Stimulated activated CD4-positive, alpha-beta T cell treated with anti-CD3 and anti-CD28 coated beads, Interleukin-1b, Interleukin-23, amount 100 ng/mL, for 1 hour (primary cell): ENCODE measurements at places on chromosomes 1 and 21.

DNA sequence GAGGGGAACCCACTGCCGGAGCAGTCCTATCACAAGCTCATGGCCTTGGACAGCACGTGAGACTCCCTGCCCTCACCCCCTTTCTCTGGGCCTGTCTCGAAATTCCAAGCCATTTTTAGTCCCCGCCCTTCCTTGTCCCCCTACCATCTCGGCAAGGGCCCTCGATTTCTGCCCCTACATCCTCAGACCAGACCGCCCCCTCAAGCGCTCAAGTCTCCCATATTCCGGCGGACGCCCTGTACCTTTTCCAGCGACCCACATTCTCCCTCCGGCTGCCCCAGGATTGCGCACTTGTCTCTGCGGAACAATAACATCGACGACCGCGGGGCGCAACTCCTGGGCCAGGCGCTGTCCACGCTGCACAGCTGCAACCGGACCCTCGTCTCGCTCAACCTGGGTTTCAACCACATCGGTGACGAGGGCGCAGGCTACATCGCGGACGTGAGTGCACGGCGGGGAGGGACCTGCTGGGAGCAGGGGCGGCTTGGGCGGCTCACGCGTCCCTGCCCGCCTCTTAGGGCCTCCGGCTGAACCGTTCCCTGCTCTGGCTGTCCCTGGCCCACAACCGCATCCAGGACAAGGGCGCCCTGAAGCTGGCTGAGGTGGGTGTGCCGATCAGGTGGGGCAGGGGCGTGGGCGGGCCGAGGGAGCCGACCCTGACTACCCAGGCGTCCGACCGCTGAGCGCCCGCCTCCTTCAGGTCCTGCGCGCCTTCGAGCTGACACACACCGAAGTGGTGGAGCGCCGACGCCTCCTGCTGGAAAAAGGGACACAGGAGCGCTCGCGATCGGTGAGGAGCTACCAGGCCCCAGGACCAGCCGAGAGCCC, 7.0 kb downstream of the LRRC71 start:
- DNase-seq = peak; percentile 43

DNA sequence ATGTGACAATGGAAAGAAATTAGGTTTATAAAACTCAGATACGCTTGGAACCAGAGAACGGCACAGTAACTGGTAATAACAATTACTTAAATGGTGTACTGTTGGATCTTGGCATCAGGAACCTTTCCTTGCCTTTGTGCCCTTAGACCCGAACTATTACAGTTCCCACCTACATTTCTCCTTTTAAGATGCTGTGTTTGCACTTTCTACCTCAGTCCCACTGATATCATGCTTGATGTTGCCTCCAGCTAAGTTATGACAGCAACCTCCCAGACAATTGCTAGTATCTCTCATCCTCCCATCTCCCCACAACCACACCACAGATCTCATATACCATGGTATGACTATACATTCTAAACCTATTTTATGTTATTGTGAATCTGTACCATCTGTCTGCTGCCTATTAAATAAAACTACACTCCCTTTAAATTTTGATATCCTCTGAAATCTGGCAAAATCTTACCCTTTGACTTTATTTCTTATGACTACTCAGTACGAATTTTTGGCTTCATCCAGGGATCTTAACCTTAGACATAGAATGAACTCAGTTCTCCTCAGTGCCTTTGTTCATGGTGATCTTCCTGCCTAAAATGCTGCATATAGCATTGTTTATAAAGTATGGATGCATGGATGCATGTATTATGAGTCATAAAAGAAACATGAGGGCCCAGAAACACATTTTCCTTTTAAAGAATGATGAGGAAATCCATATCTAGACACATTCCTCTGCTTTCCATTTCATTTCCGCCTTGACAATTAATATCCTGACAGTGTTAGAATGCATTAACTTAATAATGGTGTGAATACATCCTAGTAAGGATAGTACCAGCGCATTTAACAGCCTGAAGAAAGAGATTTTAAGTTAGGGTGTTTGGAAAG, 64.1 kb downstream of the LRRC8D start:
- no peak for DNase-seq

DNA sequence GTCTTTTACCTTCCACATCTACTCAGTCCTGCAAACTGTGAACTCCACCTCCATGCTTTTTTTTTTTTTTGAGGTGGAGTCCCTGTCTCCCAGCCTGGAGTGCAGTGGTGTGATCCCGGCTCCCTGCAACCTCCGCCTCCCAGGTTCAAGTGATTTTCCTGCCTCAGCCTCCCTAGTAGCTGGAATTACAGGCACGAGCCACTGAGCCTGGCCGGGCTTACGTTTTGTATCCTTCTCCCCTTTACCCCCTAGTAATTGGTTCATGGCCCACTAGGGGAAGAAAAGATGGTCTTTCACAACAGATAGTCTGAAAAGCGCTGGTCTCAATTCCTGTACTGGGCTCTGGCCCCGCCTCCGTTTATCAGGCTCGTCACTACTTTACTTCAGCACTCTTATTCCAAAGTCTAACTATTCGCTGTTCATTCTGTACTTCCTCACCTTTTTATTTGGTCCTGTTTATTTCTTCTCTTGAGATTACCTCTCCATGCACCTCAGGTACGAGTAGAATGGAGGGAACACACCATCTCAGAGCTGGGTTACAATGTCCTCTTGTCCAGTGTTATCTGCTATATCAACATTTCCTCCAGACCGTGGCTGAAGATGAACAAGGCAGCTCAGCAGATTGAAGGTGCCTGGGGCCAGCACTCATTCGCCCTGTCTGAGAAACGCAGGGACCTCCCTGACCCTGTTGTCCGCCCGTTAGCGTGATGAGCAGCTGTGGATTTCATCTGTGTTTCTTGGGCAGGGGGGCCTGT, 16.2 kb downstream of the CNST start:
- DNase-seq = no peak

- no peak for DNase-seq
Observed at GRCh38 chr1:219432191-219432606, 180.7 kb downstream of the ZC3H11B start.

DNA sequence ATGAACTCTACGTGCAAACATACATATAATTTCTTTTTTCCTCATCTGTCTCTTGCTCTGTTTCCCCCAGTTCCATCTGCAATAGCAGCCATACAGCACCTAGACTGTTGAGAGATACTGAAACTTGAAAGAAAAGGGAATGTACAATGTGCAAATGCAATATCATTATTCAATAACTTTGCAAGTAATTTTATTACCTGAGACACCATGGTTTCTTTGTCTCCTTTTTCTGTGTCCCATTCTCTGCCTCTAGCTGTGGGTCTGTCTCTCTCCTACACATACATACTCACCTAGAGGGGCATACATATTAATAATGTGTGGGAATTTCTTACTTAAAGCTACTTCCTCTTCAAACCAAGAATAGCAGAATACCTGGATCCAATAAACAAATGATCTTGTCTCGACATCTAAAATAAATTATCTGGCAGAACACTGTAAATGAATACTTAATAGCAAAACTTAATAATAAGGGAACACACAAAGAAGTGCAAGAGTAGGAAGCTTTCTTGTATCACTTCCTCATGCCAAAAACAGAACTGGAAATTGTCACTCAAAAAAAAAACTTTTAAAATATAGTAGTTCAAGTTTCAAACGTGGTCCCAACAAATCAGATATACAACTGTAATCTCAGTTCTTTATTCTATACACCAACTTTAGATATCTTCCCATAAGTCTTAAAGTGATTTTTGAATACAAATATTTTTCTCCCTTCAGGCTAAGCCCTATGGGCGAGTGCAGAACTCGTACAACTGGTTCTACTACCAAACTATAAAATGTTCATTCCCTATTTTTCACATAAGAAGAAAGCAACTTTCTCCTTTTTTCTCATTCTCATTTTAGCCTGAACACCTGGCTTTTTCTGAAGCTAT, 194.6 kb downstream of the NRIP1 start:
- no peak for DNase-seq

- DNase-seq = no peak
Observed at GRCh38 chr21:46214478-46215340, 13.9 kb downstream of the LSS start.

DNA sequence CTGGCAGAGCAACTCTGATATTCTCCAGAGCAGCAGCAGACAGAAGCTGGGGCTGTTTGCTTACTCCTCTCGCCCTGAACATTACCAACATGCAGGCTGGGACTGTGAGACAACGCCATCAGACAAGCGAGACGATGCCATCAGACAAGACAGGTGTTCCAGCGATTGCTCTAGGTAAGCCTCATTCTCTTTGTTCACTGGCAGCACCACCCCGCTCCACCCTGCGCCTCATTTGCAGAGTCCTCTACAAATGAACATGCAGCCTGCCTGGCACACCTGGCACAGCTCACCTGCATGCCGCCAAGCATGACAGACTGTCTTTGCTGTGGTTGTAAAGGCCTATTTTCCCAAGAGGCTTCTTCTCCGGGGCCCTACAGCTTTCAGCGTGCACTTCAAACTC, 346.2 kb downstream of the SMYD3 start:
- no peak for DNase-seq

- DNase-seq = no peak
Observed at GRCh38 chr1:47841356-47841755, 155.8 kb downstream of the TRABD2B start.

GRCh38 chr1:214108097-214108446, 120.3 kb downstream of the PROX1 start:
- no peak for DNase-seq

GRCh38 chr1:204831186-204831585, 39.5 kb upstream of the NFASC start:
- DNase-seq = no peak

- no peak for DNase-seq
Observed at GRCh38 chr1:229474509-229474908, 33.6 kb downstream of the NUP133 start.

GRCh38 chr1:201840055-201840454, 11.1 kb downstream of the IPO9 start:
- no peak for DNase-seq

GRCh38 chr1:24400065-24400464, 13.5 kb downstream of the STPG1 start:
- no peak for DNase-seq

DNA sequence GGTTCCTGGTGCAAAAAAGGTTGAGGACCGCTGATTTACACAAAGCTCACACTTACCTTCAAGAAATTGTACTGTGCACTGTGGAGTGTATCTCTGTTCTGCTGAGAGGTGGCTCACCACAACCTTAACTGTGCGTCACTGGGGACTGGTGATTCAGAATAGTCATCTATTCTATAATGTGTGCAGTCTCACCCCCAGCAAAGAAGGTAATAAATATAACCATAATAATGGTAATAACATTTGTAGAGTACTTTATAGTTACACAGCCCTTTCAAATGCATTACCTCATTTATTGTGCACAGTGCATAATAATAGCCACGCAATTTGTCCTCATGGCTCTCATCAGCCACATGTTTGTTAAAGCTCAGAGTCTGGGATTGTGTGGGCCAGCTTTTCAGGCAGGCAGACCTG, 59.4 kb upstream of the DUSP10 start:
- no peak for DNase-seq

GRCh38 chr1:93347334-93347899, 1.7 kb downstream of the DR1 start:
- DNase-seq = no peak

- DNase-seq = no peak
Observed at GRCh38 chr1:152960452-152961044, 9.9 kb upstream of the SPRR4 start.

- DNase-seq = no peak
Observed at GRCh38 chr21:26849428-26850115, 4.4 kb upstream of the ADAMTS1 start.
